Naive thymus-derived CD4-positive, alpha-beta T cell (primary cell): ENCODE measurements at places on chromosomes 7 and 10. TPM values are rescaled to one million over a fixed set of nuclear protein-coding genes. Genes with fewer than 3 reads are reported as not detected.

- no peak for DNase-seq
Observed at GRCh38 chr7:51351661-51352060, 35.1 kb upstream of the COBL start.

CHN2 gene
- 0.34 and 0.76 TPM in 2 replicates for total RNA-seq

DNA sequence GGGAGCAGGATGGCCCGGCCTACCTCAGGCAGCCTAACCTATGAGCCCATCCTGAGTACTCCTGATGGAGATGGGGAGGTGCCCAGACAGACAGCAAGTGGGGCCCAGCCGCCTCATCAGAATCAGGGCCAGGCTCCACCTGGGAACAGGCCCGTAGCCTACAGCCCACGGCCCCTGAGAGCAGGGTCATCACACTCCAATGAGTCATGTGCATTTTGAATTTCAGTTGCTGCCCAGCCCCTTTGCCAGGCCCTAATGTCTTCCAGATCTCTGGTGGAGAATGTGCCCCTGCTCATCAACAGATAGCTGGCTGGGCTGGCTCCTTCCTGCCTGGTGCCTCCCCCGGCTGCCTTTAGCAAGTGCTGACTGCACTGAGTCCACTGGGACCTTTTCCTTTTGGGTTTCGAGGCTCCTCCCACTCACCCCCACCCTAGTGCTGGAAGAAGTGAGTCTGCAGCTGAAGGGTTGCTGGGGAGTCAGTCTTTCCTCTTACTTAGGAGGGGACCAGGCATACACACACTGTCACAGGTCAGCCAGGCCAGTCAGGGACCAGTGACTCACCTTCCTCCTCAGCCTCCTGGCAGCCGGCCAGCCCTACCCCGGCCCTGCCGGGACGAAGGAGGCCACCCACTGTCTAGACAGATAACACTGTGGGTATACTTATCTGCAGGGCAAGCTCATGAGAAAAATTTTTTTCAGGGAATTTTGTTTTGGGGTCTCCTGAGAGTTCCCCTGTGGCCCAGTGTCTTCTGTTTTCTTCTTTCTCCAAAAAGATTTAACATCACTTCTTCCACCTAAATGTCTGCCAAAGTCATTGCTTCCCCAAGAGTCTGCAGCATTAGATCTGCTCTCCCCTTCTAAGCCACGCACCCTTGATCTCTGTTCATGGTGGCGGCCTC lies 9.1 kb upstream of the ASIC3 start:
- DNase-seq, result peak; percentile 79

C10orf95 gene
- total RNA-seq, result not detected

SYT15B gene
- total RNA-seq, result 0.12 and 0.38 TPM in 2 replicates

DNA sequence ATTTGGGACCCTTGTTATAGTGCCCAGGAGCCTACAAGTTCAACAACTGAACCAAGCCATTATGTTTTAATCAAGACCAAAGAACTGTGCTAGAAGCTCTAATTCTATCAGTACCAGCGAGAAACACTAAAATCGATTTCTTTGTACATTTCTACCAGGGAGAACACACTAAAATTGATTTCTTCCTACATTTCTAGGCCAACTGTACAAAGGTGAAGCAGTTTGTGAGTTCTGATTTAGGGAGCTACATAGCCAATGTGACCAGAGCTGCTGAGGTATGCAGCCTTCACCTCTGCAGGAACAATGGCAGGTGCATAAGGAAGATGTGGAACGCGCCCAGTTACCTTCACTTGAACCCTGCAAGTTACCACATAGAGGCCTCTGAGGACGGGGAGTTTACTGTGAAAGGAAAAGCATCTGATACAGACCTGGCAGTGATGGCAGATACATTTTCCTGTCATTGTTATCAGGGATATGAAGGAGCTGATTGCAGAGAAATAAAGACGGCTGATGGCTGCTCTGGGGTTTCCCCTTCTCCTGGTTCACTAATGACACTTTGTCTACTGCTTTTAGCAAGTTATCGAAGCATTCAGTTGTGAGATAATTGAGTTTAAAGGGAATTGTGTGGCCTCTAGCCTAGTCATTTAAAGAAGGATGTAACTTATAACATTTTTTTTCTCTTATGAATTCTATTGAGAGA lies 31.7 kb downstream of the HYAL4 start:
- DNase-seq, result no peak

GRCh38 chr7:7851381-7851780 lies 117.2 kb upstream of the GLCCI1 start:
- no peak for DNase-seq

GRCh38 chr10:12444981-12445700 lies 95.8 kb downstream of the CAMK1D start:
- no peak for DNase-seq

- no peak for DNase-seq
Observed at GRCh38 chr7:131008840-131009711, 275.1 kb upstream of the KLF14 start.

DNA sequence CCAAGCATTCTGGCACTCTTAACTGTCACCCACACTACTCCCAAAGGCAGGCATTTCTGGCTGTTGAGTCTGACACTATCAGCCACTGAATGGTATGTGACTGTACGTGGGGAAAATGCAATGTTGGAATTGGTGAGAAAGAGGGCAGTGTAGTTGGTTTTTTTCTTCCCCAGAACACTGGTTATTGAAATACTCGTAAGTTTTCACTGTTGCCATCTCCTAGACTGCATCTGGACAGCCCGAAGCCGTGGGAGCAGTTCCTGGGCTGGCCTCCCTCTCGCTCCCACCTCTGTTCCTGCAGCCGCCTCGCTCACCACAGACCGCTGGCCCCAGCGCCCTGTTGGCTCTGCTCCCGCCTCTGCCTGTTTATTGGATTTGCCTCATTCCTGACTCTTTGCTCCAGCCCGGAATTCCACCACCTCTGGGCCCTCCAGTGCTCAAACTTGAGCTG lies 5.7 kb downstream of the PLCE1 start:
- DNase-seq, result no peak

DNA sequence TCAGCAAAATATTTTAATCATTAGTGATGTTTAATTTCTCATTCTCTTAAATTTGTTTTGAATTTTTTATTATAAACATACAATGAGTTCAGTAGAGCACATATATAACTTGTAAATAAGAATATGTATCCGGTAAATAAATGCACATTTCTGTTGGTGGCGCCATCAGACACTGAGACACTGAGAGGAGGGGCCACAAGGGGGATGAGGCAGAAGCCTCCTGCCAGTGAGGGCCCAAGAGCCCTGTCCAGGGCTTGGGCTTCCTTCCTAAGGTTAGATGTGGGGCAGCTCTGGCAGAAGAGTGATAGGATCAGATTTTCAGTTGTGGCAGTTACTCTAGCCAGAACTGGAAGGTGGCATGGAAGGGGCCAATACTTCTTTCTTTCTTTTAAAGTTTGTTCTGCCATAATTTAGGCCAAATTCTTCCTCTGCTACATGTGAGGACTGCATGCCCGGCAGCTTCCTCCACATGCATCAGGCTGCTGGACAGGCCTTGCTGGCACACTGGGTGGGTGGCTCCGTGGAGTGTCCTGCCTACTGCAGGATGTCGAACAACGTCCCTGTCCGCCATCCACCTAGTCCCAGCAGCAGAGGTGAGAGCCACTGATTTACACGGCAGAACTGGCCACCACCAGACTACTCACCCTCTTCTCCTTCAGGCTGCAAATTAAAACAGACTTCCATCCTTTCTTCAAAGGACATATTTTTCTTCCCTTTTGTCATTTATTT lies 13.2 kb downstream of the PTPRN2 start:
- no peak for DNase-seq

LLCFC1 gene
- not detected for total RNA-seq

DNA sequence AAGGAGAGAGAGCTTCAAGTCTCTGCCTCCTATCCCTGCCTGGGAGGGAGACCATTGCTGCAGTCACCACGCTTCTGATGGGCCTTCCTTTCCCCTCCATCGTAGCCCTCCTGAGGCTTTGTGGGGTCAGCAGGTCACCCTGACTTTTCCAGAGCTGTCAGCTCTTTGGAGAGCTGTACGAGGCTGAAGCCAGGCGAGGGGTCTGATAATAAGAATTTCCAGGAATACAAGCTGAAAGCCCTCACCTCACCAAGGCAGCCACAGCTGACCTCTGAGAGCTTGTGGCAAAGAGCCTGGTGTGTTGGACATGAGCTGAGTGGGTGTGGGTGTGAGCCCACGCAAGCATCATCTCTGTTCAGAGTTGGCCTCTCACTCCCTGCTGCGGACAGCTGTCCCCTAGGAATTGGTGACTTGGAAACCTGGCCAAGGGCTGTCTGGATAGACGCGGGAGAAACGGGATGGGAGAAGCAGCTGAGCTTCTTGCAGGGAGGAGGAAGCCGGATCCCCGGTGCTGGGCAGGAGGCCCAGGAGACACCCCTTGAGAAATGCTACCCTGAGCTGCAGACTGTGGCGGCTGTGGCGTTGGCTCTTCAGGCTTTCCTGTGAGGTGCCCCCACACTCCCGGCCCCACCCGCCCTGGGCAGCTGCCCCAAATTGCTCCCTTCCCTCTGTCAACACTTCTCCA lies 122.1 kb upstream of the BTBD16 start:
- DNase-seq, result no peak
